ENCODE measurements at places on chromosomes 12 and 14.
A peak's percentile ranks its signal among the peaks of the same experiment; 100 is the strongest.

DNA sequence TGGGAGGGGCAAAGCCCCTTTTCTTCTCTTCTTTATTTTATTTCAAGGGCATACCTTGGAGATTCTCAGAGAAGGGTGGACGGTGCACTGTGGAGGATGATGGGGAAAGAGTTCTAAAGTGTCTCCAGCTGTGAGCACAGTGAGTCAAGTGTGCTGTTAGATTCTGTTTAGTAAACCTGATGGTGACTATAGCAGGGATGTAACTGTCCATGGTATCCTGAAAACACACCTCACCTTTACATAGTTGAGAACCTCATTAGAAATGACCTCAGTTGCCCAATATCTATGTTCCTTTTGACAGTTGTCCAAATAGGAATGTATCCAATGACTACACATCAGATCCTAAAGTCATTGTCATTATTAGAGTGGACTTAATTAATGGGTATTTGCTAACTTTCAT lies 38.0 kb downstream of the CNTN1 start:
- DNase-seq = no peak

GRCh38 chr12:40376533-40377267 lies 151.9 kb downstream of the LRRK2 start:
- DNase-seq = no peak

DNA sequence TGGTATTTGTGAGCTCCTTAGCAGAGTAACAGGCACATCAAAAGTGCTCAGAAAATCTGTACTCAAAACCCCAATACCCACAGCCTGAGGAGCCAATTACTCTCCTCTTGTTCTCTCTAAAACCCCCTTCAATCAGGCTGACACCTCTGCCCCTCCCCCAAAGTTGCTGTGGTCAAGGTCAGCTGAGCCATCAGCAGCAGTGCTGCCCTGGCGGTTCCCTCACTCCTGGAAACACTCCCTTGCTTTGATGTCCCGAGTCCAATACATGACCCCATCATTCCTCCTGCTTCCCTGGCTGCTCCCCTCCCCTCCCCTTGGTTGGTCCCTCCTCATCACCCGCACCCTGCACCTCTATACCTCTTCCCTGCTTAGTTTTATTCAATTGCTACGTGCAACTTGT lies 57.2 kb upstream of the C14orf132 start:
- no peak for DNase-seq

GRCh38 chr12:76033081-76034011 lies 1.8 kb upstream of the PHLDA1 start:
- DNase-seq = no peak

DNA sequence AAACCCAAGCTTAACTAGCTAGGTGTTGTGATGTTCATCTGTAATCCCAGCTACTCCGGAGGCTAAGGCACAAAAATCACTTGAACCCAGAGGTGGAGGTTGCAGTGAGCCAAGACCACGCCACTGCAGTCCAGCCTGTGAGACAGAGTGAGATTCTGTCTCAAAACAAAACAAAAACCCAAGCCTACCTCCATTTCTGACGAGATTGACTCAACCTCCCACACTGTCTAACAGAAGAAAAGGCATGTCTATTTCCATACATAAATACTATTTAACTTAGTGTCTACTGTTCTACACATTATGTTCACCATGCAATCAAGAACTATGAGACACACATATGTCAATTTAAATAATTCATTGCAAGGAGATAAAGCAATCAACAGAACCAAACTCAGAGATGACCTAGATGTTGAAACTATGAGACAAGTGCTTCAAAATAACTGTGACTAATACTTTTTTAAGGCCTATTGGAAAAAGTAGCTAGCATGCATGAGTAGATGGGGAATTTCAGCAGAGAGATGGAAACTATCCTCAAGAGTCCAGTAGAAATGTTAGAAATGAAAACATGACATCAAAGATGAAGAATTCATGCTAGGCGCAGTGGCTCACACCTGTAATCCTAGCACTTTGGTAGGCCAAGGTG lies 75.9 kb upstream of the DHRS4 start:
- DNase-seq = no peak

DNA sequence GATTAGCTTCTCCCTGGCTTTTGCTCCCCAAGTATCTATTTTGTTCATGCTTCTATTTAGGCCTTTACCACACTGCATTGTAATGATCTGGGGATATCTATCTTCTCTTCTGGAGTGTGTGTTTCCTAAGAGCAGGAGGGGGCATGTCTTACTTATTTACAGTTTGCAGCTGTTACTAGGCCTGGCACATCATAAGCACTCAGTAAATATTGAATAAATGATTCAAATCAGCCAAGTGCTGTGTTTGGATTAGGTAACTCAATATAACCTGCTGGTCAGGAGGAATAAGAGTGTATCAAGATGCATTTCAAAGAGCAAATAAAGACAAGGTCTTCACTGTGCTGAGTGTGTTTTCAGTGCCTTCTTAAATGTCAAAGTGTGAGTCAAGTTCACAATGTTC lies 186.1 kb downstream of the FOXG1 start:
- DNase-seq = no peak

GRCh38 chr12:19998961-19999804 lies 369.2 kb upstream of the PDE3A start:
- DNase-seq = no peak

DNA sequence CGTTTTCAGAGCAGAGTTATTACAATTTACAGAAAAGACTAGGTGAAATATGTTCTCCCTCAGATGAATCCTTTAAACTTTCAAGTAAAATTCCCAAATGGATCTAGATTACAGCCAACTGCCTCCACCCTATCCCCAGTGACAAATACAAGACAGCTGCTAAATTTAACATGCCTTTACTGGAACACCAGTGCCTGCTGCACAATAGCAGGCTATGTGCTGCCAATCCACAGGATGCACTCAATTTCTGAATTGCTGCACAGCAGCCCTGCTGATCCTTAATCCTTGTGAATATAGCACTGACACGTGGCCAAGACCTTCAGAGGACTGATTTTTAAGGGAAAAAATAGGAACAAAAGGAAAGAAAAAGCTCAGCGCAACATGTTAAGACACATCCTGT lies 128.9 kb downstream of the CCER1 start:
- no peak for DNase-seq

DNA sequence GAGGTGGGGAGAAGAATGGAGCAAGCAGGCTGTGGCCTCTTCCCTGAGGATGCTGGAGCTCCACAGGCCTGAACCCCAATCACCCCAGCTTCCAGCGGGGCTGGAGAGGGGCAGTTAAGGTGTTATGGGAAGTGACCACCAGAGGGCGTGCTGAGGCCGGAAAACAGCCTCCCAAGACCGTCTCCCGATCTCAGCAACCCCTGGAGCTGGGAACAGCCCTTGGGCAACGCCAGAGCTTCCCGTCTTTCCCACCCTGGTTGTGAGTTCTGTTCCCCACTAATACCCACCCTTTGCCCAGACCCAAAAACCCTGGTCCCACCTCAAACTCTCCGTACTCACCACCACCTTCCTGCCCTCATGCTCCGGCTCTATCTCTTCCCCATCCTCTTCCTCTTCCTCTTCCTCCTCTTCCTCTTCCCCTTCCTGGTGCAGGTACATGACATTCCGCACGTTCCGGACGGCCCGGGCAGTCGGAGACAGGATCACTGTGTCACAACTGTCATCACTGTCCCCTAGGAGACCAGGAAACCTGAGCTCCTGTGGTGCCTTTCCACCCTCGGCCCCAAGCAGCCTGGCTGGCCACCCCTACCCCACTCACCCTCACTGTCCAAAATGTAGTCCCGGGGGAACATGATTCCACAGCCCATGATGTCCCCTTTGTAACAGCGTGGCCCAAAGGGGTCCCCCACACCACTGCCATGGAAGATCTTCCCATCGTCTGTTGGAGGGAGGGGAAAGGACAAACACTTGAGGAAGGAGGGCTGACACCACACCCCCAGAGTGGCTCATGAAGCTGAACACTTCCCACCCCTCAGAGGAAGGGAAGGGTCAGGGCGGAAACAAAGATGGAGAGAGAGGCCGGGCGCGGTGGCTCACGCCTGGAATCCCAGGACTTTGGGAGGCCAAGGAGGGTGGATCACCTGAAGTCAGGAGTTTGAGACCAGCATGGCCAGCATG lies 12.9 kb downstream of the SPRYD3 start:
- DNase-seq = no peak

- DNase-seq = no peak
Observed at GRCh38 chr12:92290350-92290695, 144.7 kb upstream of the BTG1 start.

DNA sequence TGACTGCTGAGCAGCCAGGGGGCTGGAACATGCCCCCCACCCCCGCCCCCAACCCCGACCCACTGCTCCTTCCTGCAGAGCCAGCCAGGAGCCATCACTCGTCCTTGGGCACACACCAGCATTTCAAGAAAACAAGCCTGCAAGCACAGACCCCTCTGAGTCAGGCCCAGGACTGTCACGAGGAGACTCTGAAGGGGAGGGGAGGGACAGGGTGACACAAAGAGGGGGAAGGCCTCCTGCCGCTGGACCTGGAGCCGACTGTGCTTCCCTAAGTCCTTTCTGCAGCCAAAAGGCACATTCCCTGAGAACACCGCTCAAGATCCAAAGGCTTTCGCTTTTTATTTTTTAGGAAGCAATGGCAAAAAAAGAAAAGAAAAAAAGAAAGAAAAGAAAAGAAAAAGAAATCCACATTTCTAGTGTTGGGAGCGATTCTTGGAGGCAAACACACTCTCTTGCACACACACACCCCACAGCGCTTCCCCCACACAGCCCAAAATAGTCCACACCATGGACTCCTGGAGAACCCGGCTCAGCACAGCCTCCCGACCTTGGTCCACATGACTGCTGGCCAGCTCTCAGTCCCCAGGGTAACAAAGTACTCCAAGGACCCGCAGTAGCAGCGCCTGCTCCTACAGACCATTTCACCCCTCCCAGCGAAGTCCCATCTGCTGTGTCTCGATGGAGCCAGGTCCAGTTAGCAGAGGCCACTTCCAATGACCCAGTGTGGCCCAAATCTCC lies 101.7 kb downstream of the DPF3 start:
- no peak for DNase-seq

DNA sequence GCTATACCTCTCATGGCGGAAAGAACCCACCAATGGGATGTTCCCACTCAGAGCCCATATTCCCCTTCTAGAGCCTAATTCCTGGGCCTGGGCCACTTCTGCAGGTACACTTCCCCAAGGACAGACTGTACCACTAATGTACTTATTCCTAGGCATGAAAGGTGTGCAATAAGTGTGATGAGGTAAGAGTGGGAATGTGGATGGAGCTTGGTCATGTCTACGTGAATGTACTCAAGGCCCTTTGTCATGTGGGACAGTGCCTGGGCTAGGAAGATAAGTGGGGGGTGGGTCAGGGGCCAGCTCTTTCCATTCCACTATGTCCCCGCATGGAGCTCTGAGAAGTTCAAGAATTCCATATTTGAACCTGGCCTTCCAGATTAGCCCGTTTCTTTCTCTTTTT lies 63.4 kb upstream of the FUT8 start:
- DNase-seq = no peak

DNA sequence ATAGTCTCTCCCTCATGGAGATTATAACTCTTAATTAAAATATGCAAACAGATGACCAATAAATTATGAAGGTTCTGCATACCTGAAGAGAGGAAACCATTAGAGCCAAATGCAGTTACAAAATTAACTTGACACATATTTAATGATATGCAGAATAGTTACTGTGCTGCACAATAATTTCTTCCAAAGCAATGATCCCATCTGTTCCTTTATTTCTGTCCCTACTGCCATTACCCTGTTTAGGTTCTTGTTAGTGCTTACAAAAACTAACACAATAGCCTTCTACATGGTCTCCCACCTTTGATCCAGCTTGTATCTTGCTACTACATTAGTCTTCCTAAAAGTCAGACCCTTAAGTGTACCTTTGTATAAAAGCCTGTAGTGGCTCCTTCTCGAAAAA lies 411.1 kb downstream of the APAF1 start:
- no peak for DNase-seq

DNA sequence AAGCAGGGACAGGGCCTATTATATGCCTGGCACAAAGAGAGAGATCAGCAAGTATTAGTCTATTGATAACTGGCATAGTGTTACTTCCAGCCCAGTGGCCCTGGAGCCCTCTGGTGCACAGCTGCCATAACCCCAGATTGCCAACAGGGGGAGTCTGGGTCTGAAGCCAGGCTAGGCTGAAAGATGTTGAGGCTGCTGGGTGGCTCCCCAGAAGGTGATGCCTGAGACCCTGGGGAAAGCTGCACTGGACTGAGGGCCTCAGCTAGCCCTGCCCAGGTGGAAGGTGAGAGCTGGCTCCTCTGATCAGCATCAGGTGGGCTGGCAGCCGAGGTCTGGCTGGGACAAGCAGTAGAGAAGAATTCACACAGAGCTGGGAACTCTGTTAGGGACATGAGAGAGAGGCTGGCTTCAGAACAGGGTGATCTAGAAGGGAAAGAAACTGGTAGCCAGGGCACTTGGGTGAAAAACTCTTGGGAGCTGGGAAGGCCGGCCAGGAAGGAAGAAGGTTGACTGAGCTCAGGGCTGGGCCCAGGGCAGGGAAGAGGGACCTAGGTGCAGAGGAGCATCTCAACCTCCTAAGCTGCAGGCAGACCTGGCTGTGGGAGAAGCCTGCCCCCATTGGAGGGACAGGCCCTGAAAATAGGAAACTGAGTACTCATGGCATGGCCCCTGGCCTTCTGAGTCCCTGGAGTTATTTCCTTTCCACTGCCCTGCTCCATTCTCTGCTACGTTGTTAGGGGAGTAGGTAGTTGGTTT lies 3.9 kb downstream of the GZMH start:
- peak; percentile 19 for DNase-seq

- DNase-seq = no peak
Observed at GRCh38 chr14:24369907-24370687, 2.1 kb downstream of the NFATC4 start.

GRCh38 chr12:65182012-65182739 lies 12.8 kb downstream of the LEMD3 start:
- DNase-seq = no peak

DNA sequence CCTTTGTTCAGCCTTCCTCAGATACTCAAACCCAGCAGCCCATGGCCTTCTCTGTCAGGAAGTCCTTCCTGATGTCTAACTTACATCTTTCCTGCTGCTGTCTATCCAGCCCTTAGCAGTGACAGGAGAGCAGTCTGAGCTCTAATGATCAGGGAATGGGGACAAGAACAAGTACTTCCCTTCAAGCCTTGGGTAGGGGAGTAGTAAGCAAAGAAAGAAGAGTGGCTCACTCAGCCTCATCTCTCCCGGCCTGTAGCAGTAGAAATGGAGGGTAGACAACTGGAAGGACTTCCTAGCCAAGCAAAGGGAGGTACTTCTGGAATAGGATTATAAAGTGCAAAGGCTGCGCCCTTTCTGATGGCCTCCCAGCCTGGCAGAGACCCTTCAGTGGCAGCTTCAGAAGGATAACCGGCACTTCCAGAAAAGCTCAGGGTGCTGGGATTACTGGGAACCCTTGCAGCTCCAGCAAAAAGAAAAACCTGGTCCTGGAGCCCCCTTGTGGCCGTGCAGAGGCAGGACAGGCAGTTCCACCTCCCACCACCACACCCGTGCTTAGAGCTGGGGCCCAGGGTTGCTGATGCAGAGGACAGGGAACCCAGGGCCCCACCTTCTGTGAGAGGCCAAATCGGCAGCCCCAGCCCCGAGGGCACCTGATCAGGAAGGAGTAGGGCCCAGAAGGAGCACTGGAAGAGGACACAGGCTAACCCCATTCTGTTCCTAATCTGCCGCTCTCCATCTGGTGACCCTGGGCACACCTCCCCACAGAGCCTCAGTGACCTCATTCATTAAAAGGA lies 12.4 kb upstream of the SMUG1 start:
- no peak for DNase-seq

GRCh38 chr12:46959502-46959901 lies 119.9 kb upstream of the PCED1B start:
- DNase-seq = no peak

- DNase-seq = no peak
Observed at GRCh38 chr12:23618718-23619117, 330.8 kb downstream of the SOX5 start.

- DNase-seq = no peak
Observed at GRCh38 chr12:100755186-100755585, 39.4 kb upstream of the ANO4 start.

- no peak for DNase-seq
Observed at GRCh38 chr12:7137908-7138307, 7.7 kb downstream of the CLSTN3 start.
